Left lung (tissue), 14 donors: ENCODE measurements at places on chromosomes 5 and 9. TPM values are rescaled to one million over a fixed set of nuclear protein-coding genes. Genes with fewer than 3 reads are reported as not detected.

The C9orf153 gene
- 0.61 TPM for polyA plus RNA-seq

The LNPEP gene
- polyA plus RNA-seq: 24.8 TPM

The FAM221B gene
- polyA plus RNA-seq: 0.39 TPM

The FBP2 gene
- polyA plus RNA-seq: 1.2 TPM

The GHR gene
- polyA plus RNA-seq: 19.2 TPM

The PCDHGA10 gene
- polyA plus RNA-seq: 3.9 TPM

The RAB3C gene
- 1.1 TPM for polyA plus RNA-seq

The NUTM2G gene
- polyA plus RNA-seq: 1.2 TPM

The KIF12 gene
- 43.7 TPM for polyA plus RNA-seq

The FOXD4 gene
- 0.13 TPM for polyA plus RNA-seq

The PLAC8L1 gene
- 1.1 TPM for polyA plus RNA-seq

The MCC gene
- polyA plus RNA-seq: 16.2 TPM

The OR1Q1 gene
- 0.21 TPM for polyA plus RNA-seq

The ISL1 gene
- polyA plus RNA-seq: 0.06 TPM

The CEP72 gene
- 10.6 TPM for polyA plus RNA-seq

GRCh38 chr9:129419382-129419899 lies 201.5 kb downstream of the C9orf50 start:
- peaks cover 4% of the 10 kb centered on the region for H3K4me1 ChIP-seq
- no peaks in the 10 kb centered on the region for H3K36me3 ChIP-seq
- no peak overlapping the region for H3K4me3 ChIP-seq
- peak; percentile 6 for DNase-seq
- H3K27ac ChIP-seq: no peak overlapping the region

- peaks cover 11% of the 10 kb centered on the region for H3K4me1 ChIP-seq
- H3K4me3 ChIP-seq: no peak overlapping the region
- H3K27me3 ChIP-seq: peaks cover 45% of the 10 kb centered on the region
- H3K36me3 ChIP-seq: no peaks in the 10 kb centered on the region
These were observed 41.8 kb upstream of the TCF7 start for GRCh38 chr5:134072471-134073210.

GRCh38 chr5:56158331-56158960 lies 74.7 kb downstream of the ANKRD55 start:
- no peak for DNase-seq
- peak overlapping the region; percentile 87 for H3K27ac ChIP-seq
- no peaks in the 10 kb centered on the region for H3K36me3 ChIP-seq
- no peak overlapping the region for H3K4me3 ChIP-seq
- peaks cover 5% of the 10 kb centered on the region for H3K4me1 ChIP-seq

DNA sequence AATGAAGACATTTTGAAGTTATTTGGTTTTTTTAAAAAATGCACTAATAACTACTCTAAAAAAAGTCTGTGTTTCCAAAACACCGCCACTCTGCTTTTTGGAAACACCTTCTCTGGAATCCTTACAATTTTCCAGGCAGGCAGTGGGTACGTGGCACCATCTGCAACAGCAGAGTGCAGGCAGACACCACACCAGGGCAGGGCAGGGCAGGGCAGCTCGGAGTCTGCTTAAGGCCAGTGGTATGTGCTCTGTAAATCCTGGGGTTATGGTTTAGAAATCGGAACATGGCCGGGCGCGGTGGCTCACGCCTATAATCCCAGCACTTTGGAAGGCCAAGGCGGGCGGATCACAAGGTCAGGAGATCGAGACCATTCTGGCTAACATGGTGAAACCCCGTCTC lies 97.6 kb downstream of the TLE1 start:
- no peak for DNase-seq
- no peak overlapping the region for H3K27ac ChIP-seq
- H3K27me3 ChIP-seq: no peaks in the 10 kb centered on the region

GRCh38 chr5:111134087-111134486 lies 41.9 kb downstream of the WDR36 start:
- no peak overlapping the region for H3K27ac ChIP-seq
- H3K27me3 ChIP-seq: no peaks in the 10 kb centered on the region
- no peaks in the 10 kb centered on the region for H3K4me1 ChIP-seq
- peak; percentile 64 for DNase-seq

GRCh38 chr5:36946101-36946500 lies 69.5 kb downstream of the NIPBL start:
- no peak for DNase-seq
- no peaks in the 10 kb centered on the region for H3K27me3 ChIP-seq
- no peak overlapping the region for H3K27ac ChIP-seq
- H3K4me1 ChIP-seq: peaks cover 44% of the 10 kb centered on the region
- no peak overlapping the region for H3K4me3 ChIP-seq

GRCh38 chr9:36249189-36249588 lies 9.1 kb downstream of the GNE start:
- peaks cover 27% of the 10 kb centered on the region for H3K36me3 ChIP-seq
- H3K4me1 ChIP-seq: no peaks in the 10 kb centered on the region
- no peak overlapping the region for H3K27ac ChIP-seq
- H3K27me3 ChIP-seq: no peaks in the 10 kb centered on the region
- DNase-seq: no peak

DNA sequence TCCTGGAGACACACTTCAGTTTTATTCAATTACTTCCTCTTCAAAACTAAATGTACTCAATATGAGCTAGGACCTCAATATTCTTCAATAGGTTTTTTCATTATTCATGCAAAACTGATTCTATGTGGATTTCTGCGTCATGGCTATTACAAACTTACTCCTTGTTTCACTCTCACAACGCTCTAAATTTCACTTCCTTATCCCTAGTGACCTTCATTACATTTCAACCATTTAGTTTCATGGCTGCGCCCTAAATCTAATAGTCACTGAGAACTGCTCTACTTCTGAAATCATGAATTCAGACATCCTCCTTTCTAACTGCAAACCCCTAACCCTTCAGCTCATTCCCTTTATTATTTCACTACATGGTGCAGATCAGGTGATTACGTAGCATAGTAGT lies 93.9 kb downstream of the SLC25A46 start:
- H3K36me3 ChIP-seq: no peaks in the 10 kb centered on the region
- no peaks in the 10 kb centered on the region for H3K27me3 ChIP-seq
- H3K4me1 ChIP-seq: no peaks in the 10 kb centered on the region
- DNase-seq: no peak

DNA sequence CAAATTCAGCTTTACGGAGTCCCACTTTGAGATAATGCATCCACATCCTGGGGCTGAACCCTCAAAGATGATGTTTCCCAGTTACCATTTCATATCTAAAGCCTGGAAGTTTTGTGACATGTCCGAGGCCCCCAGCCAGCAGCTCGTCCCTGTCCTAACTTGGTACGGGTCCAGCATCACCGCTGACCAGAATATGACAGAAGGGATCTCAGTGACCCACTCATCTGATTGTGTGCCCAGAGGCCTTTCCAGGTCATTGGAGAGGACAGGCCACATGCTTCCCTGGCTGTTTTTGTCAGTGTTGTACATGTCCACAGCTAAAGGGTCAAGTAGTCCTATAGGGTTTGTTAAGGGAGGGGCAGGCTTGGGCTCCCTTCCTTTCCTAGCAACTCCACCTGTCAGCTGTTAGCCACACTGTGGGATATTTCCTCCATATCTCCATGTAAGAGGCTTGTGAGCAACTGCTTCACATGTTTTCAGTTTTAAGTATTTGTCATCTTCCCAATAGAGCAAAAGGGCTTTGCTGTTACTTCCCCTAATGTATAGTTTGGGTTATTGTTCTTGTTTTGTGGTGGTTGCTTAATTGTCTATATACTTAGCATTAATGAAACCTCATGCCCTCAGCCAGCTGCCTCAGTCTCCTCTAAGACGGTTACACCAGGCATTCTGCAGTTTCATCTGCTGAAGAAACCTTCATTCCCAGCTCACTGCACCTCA lies 33.4 kb downstream of the SECISBP2 start:
- no peak for DNase-seq
- no peaks in the 10 kb centered on the region for H3K27me3 ChIP-seq

DNA sequence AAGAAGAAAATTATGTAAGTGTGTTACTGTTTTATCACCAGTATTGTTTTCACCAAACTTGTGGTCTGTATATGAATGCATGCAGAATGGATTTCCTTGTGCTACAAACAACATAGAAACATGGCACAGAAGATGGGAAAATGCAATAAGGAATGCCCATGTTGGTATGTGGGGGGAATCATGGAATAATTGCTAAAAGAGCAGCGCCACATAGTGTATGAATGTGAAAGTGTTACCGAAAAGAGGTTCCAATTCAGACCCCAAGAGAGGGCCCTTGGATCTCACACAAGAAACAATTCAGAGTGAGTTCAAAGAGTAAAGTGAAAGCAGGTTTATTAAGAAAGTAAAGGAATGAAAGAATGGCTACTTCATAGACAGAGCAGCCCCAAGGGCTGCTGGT lies 26.4 kb upstream of the TYRP1 start:
- H3K4me3 ChIP-seq: no peak overlapping the region
- DNase-seq: no peak
- H3K4me1 ChIP-seq: no peaks in the 10 kb centered on the region
- H3K36me3 ChIP-seq: no peaks in the 10 kb centered on the region

DNA sequence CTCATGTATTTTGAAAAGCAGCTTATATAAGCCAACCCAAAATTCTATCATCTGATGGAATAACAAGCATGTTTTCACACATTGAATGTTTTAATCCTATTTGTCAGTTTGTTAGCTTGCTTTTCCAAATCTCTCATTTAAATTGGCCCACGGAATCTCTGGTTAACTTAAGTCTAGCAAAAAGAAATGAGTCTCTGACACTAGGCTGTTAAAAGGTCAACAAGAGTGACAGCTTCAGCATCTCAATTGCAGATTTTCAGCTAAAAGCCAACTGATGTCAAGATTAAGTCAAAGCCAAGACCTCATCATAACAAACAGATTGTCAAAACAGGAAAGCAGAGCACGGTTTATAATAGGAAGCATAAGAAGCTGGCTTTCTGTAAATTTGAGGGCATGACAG lies 49.4 kb upstream of the CDH9 start:
- H3K4me1 ChIP-seq: no peaks in the 10 kb centered on the region
- no peaks in the 10 kb centered on the region for H3K36me3 ChIP-seq
- H3K4me3 ChIP-seq: no peak overlapping the region
- H3K27ac ChIP-seq: no peak overlapping the region
- no peak for DNase-seq
- H3K27me3 ChIP-seq: no peaks in the 10 kb centered on the region

DNA sequence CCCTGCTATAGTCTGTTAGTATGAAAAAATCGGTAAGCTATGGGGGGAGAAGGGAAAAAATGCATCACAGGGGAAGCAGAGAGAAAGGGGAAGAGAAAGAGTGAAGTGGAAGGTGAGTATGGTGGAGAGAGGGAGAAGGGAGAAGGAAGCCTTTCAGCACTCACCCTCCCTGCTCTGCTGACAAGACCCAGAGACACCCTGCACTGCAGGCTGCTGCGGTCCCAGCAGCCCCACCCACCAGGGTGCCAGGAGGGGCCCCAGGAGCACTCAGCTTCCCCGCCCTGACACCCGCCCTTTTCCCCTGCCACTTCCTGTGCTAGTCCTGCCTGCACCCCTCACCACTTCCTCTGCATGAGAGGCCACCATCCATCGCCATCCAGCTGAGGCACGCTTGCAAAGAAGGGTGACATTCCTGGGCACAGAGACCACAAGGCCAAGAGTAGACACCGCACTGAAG lies 12.7 kb downstream of the STK10 start:
- no peak overlapping the region for H3K4me3 ChIP-seq
- H3K36me3 ChIP-seq: no peaks in the 10 kb centered on the region
- H3K4me1 ChIP-seq: peaks cover 8% of the 10 kb centered on the region
- peak overlapping the region; percentile 94 for H3K27ac ChIP-seq
- H3K27me3 ChIP-seq: no peaks in the 10 kb centered on the region

- H3K4me3 ChIP-seq: no peak overlapping the region
- no peak for DNase-seq
- no peak overlapping the region for H3K27ac ChIP-seq
- H3K36me3 ChIP-seq: no peaks in the 10 kb centered on the region
- H3K4me1 ChIP-seq: no peaks in the 10 kb centered on the region
These were observed 2.6 kb downstream of the SLC6A7 start for GRCh38 chr5:150192462-150192861.

- H3K4me3 ChIP-seq: no peak overlapping the region
- no peak overlapping the region for H3K27ac ChIP-seq
- H3K27me3 ChIP-seq: no peaks in the 10 kb centered on the region
- H3K36me3 ChIP-seq: no peaks in the 10 kb centered on the region
- H3K4me1 ChIP-seq: no peaks in the 10 kb centered on the region
These were observed 336.0 kb downstream of the ENC1 start for GRCh38 chr5:74304536-74304935.

GRCh38 chr5:66080664-66081063 lies 63.4 kb upstream of the SREK1 start:
- no peaks in the 10 kb centered on the region for H3K36me3 ChIP-seq
- peak; percentile 9 for DNase-seq
- H3K27ac ChIP-seq: no peak overlapping the region
- no peaks in the 10 kb centered on the region for H3K4me1 ChIP-seq
- no peak overlapping the region for H3K4me3 ChIP-seq
- no peaks in the 10 kb centered on the region for H3K27me3 ChIP-seq

DNA sequence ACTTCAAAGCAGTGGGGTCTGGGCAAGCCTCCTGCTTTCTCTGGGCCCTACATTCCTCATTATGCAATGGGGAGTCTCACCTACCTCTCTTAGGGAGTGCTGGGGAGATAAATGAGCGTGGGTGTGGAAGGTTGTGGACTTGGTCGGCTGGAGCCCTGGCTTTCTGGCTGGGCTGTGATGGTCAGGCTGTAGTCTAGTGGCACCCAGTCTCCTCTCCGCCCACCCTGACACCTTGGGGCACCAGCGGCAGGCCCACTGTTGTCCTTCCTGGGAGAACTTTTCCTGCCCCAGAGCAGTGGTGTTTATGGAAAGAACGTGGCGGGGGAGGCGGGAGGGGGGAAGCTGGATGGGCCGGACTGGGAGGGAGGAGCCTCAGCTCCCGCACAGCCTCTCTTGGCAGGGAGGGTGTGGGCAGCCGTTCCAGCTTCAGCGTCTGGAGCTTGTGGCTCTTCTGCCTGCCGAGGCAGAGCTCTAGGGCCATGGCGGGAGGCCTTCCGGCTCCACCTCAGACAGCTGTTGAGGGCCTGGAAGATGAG lies 4.1 kb downstream of the PTGS1 start:
- H3K4me3 ChIP-seq: no peak overlapping the region
- H3K36me3 ChIP-seq: no peaks in the 10 kb centered on the region
- no peaks in the 10 kb centered on the region for H3K27me3 ChIP-seq
- H3K4me1 ChIP-seq: peaks cover 8% of the 10 kb centered on the region
- H3K27ac ChIP-seq: no peak overlapping the region

- no peaks in the 10 kb centered on the region for H3K36me3 ChIP-seq
- no peak for DNase-seq
- no peaks in the 10 kb centered on the region for H3K27me3 ChIP-seq
- H3K27ac ChIP-seq: peak overlapping the region; percentile 84
- no peak overlapping the region for H3K4me3 ChIP-seq
- H3K4me1 ChIP-seq: peaks cover 51% of the 10 kb centered on the region
These were observed 19.9 kb downstream of the CSF1R start for GRCh38 chr5:150066436-150066835.
